Stimulated activated CD4-positive, alpha-beta T cell treated with anti-CD3 and anti-CD28 coated beads, Interleukin-1b, Interleukin-23, amount 100 ng/mL, for 1 hour (primary cell): ENCODE measurements at places on chromosomes 3 and 15.

DNA sequence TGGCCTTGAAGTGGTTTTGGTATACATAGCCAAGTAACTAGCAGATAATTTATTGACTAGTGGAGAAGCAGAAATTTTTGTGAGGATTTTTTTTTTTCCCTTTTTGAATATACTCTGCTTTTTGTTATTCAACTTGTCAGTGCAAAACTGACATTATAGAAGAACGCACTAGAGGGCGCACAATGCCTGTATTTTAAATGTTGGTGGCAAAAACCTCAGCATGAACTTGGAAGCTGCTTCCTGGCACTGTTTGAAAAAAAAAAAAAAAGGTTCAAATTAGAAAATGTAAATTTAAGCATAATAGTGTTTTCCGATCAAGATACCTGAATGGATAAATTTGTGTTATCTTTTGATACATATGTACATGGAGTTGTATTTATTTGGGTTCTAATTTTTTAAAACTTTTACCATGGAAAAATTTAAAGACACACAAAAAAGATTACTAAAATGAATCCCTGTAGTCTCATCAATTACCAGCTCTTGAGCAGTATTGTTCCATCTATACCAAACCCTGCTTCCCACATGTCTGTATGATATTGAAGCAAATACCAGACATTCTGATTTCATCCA is 56.0 kb downstream of the SLC25A26 start:
- peak; percentile 27 for DNase-seq

GRCh38 chr15:31062911-31063310 is 38.6 kb downstream of the TRPM1 start:
- no peak for DNase-seq

GRCh38 chr3:94336046-94336753 is 273.3 kb downstream of the NSUN3 start:
- no peak for DNase-seq

DNA sequence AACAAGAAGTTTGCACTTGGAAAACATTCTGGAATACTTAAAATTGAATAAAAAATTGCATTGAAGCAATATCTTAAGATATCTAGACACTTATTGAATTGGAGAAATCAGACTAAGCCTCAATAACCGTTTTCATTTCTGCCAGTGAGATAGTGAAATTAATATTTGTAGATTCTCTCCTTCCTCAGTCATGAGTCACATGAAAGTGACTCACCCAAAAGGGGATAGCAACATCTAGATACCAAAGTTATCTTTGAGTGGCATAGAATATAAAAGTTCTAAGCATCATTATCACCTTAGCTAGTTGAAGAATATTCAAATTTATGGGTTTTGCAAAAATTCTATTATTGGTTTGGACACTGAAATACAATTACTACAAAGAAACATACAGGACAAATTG is 614.8 kb upstream of the ZNF717 start:
- DNase-seq, result no peak
